Activated gamma-delta T cell treated with anti-CD3 and anti-CD28 coated beads, Interleukin-2, amount 50 U/mL, for 16 hours (primary cell): ENCODE measurements at places on chromosomes 4 and X.
A peak's percentile ranks its signal among the peaks of the same experiment; 100 is the strongest.

GRCh38 chr4:128974136-128974581 lies 119.2 kb downstream of the SCLT1 start:
- DNase-seq: no peak

GRCh38 chrX:68827256-68827655 lies 1.6 kb upstream of the EFNB1 start:
- DNase-seq: no peak

- no peak for DNase-seq
Observed at GRCh38 chr4:185194924-185195888, 8.6 kb downstream of the CFAP97 start.

- no peak for DNase-seq
Observed at GRCh38 chr4:188767496-188767895, 628.3 kb downstream of the TRIML1 start.

DNA sequence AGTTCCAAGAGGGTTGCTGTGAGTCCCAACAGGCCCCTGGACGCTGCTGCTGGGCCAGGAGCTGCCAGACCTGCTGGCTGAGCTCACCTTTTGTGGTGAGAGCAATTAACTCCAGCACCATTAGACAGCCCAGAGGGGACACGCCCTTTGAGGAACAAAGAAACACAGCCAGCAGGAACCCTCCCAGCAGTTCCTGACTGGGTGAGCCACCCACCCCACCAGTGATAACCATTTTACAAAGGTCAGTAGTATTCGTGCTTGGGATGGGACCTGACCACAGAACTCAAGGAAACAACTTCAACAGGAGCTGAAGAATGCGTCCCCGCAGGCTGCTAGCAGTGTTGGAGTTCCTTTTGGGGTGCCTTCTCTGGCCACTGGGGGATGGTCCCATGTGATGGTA lies 38.8 kb upstream of the AFAP1 start:
- DNase-seq: no peak

GRCh38 chr4:77922158-77923094 lies 59.8 kb downstream of the MRPL1 start:
- DNase-seq: no peak

GRCh38 chrX:78619834-78620233 lies 39.3 kb downstream of the RTL3 start:
- DNase-seq: no peak

DNA sequence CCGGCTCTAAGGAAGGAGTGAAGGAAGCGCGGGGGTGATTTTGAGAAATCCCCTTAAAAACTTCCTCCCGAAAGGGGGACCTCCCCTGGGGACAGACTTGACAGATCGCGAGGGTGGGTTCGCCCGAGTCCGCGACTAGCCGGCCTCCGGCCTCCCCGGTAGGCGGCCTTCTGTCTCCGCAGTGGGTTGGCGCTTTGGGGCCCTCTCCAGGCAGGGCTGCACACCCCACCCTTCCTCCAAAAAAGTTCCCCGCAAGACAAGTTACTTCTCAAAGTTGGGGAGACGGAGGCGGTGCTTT lies 24.8 kb downstream of the HOPX start:
- DNase-seq: peak; percentile 46

GRCh38 chr4:70945046-70945445 lies 42.9 kb downstream of the MOB1B start:
- no peak for DNase-seq

GRCh38 chr4:151012820-151013219 lies 2.3 kb downstream of the LRBA start:
- DNase-seq: no peak

- DNase-seq: no peak
Observed at GRCh38 chr4:114041117-114041475, 61.6 kb upstream of the ARSJ start.
